ENCODE measurements at places on chromosomes 6 and 20.

GRCh38 chr6:168403370-168404005 lies 37.5 kb upstream of the SMOC2 start:
- DNase-seq: no peak

GRCh38 chr6:132929141-132929540 lies 114.8 kb downstream of the RPS12 start:
- DNase-seq: no peak

- DNase-seq: no peak
Measured at GRCh38 chr6:154478021-154478700, 32.3 kb downstream of the CNKSR3 start.

DNA sequence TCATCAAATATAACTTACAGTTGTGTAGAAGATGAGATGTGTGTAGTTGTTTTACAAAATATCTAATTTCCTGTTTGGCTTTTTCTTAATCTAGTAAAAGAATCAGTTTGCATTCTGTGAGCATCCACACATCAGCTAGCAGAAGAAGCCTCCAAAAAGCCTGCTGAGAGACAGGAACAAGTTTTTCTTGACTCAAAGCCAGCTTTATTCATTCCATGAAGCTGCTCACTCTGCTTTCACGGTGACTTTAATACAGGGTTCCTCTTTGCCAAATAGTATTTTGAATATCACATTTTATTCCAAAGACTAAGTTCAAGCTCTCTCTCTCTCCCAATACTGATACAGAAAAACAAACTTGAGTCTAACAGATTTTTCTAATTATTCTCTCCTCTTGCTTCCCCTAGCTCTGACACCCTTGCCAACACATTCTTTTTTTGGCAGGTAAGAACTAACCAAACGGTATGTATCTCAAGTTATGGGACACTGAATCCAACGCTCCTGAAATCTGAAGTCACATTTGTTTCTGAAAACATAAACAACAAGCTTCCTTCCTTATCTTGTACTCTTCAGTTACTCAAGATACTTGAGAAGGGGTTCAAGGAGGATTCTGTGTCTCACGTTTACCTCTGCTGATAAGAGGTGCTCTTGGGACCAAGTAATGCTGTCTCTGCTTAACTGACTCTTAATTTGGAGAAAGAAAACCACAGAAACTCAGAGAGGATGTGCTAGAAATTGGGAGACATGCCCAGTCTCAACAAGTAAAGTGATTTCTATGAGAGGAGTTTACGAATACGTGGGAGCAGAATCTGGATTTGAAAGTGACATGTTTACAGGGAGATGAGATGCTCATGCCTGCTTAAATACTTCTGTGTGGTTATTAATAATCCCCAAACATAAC lies 184.2 kb upstream of the SPTLC3 start:
- no peak for DNase-seq

DNA sequence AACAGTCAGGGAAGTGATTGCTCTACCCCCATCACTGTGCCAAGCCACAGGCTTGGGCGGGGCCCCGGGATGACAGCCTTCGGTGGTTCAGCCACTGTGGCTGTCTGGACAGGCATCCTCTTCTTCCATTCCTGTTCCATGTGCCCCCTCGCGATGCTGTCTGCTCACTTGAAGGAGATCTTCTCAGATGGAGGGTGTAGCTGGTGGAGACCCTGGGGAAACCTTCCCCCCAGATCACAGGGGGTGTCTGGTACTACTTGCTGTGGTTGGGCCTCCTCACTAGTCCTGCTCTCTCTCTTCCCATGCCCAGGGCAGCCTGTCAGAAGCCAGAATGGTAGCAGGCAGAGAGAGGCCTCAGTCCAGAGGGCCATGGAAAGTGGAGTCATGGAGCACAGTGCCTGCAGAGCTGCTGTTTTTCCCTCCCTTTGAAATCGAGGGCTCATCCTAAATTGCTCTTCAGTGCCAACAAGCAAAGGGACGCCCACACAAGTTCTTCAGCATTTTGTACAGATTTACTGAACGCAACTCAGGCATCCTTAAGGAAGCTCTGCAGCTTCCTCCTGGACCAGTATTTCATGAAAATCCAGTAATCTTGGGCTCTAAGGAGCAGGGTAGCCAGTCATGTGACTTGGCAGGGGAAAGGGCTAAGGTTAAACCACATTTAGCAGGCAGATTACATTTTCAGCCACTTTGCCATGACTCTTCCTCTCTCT lies 326.6 kb downstream of the ZFAND3 start:
- no peak for DNase-seq

DNA sequence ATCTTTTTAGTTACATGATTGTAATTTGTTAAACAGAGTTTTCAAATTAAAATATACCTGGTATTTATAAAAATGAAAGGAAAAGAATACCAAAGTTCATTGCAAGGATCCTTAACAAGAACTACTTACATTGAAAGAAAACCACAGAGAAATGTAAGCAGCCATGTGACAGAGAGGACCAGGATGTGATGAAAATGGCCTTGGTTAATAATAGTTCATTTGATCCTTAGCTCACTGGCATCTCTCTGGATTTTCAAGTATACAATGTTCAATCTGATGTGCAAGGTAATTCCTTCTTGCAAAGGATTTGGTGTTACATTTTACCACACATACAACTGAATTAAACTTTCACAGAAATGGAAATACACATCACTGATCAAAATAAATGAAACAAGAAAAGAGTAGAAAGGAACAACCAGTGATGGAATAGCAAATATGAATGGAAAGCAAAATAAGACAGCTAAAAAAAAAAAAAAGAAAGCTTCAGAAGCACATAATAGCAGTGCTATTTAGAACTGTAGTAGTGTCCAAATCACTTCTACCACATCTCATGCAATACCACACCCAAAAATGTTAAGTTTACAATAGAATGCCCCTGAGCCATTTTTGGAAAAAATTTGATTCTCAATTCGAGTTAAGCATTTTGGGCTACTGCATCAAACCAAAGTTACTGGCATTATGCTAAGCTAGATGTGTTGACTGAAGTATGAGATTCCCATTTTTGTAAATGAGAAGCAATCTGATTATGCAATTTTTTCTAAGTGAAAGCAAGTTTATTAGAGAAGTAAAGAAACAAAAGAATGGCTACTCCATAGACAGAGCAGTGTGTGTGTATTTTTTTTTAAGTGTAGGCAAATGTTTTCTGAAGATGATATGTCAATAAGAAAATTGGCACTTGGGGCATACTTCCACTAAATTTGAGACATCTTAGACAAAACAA lies 22.6 kb upstream of the HLA-A start:
- no peak for DNase-seq

- no peak for DNase-seq
Measured at GRCh38 chr6:161422710-161423680, 149.1 kb upstream of the AGPAT4 start.

- DNase-seq: no peak
Measured at GRCh38 chr6:107600936-107601335, 111.0 kb downstream of the SOBP start.

DNA sequence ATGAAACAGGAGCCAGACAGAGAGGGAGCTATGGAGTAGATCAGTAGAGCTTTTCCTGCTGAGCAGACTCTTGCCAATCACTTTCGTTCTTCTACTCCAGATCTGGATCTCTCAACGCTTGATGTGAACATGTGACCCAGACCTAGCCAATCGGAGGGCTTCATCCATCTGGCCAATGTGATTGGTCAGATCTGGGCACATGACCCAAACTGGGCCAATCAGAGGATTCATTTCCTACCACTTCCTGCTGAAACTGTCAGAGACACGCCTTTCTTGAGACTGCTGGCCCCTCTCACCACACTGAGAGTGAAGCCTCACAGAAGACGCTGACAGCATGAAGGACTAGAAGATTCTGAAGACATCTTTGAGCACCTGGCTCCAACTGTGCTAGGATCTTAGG lies 44.2 kb upstream of the ZMYND8 start:
- no peak for DNase-seq

- no peak for DNase-seq
Measured at GRCh38 chr20:13336308-13337089, 115.4 kb downstream of the ISM1 start.

DNA sequence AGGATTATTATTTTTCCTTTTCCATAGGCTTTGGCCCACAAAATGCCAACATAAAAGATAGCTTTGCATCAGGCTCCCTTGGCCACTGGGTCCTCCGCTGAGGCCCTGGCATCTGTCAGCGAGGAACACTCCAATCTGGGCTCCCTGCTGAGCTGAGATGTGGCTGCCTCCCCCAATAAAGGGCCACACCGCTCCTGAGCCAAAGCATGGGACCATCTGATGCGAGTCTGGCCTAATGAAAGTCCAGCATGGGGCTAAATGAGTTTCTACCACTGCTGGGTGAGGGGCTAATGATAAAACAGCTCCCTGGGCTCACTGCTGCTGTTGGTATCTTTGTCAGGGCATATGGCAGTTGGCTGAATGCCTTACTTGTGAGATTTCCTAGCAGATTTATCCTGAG lies 817.5 kb upstream of the SLC35B3 start:
- no peak for DNase-seq

DNA sequence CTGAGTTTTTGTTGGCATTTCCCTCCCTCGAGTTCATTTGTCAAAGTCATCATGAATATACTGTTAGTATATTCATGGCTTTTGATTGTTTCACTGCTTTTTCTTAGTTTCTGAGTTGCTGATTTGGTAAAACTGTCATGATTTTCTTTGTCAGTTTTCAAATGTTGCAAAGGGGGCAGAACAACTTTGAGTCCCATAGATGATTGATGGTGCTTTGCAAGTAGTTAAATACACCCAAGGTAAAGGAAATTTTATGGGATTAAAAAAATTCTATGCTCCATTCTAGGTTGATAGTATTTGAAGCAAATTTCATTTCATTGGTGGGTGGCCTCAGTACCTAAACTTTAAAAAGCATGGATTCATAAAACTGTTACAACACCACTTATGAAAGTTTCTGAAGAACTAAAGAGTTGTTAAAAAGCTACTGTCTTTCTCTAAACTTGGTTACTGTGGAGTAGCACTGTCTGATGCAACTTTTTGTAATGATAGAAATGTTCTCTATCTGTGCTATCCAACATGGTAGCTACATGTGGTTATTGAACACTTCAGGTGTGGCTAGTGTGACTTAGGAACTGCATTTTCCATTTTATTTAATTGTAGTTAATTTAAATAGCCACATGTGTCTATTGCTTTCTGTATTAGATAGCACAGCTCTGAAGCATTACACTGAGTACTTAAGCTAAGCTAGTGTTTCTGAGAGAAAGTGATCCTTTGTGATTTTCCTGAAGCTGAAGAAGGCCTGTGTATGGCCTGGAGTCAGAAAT lies 153.6 kb downstream of the ZFAND3 start:
- DNase-seq: no peak

DNA sequence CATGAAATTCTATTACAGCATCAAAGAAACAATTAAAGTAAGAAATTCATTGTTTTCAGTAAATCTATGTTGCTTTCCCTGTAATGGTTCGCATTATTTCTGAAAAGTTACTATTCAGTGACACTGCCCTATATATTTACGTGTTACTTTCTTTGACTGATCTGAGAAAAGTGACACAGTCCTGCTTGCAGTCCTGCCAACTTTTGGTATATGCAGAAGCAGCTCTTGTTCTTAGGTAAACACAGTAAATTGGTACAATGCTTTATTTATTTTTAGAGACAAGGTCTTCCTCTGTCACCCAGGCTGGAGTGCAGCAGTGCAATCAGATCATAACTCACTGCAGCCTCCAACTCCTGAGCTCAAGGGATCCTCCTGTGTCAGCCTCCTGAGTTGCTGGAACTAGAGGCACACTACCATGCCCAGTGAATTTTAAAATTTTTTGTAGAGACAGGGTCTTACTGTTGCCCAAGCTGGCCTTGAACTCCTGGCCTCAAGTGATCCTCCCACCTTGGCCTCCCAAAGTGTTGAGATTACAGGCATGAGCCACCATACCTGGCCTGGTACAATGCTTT lies 151.3 kb downstream of the AKAP7 start:
- DNase-seq: no peak

DNA sequence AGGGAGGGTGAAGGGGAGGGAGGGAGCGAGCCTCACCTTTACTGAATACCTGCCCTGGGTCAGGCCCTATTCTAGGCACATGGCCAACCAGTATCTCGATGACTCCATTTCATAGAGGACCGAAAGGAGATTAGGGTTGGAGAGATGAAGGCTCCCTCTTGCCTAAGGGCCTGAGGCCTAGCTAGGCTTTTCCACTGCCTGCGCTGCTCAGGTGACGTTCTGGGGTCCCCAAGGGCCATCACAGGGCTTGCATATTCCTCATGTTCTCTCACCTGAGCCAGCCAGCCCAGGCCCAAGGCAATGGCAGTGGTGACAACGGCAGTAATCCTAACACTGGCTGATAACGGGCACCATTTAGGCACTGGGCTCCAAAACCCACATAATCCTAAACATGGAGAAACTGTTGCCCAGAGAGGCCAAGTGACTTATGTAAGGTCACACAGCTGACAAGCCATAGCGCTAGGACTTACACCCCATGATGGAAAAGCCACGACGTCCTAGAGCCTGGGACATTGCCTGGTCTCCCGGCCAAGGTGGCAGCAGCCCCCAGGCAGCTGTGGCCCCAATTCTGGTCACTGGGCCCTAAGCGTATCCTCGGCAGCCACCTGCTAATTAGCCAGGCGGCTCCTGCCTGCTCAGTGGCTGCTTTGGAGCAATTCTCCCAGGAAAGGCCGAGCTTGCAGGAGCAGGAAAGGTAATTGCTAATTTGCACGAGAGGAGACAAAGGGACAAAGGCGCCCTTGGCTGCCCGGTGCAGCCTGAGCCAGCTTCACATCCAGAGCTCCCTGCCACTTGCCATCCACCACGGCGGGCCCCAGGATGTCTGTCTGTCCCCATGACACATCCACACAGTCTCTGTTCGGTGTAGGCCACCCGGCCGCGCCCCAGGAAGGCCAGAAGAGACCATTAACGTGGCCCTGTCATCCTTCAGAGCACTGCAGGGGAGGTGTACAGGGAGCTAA lies 21.5 kb downstream of the NOL4L start:
- DNase-seq: no peak

DNA sequence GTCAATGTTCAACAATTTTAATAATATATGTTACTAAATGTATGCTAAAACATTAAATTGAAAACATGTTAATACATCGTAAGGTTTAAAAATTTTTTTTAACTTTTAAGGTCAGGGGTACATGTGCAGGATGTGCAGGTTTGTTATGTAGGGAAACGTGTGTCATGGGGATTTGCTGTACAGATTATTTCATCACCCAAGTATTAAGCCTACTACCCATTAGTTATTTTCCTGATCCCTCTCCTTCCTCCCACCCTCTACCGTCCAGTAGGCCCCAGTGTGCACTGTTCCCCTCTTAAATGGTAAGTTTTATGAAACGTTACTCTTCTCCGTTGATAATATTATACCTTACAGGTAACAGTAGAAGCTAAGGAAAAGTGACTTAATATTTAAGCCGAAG lies 15.8 kb downstream of the PDE7B start:
- no peak for DNase-seq
